ENCODE measurements at places on chromosomes 13 and 19.

DNA sequence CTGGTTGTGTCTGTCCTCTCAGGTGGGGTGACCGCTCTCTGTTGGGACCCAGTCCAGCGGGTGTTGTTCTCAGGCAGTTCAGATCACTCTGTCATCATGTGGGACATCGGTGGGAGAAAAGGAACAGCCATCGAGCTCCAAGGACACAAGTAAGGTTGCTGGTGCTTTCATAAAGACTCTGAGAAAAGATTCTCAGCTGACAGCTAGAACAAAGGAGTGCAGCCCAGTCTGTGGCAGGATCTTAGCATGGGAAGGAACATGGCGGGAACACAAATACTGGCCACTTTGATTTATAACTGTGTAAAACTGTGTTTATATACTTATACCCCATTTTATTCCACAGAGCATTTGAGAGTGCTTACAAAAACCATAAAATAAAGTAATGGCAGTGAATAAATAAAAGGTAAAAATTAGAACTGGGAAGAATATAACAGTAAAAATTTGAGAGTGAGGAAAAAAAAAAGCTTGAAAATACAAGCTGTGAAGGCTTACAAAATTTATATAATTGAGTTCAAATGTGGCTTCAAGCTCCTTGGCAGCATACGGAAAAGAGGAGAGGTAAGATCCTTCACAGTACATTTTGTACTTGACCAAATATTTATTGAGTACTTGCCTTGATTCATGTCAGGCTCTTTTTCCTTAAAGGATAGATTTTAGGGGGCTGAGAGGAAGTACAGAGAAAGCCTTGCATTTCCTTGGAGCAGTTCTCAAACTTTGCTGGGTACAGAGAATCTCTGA is 64.8 kb downstream of the DHRS12 start:
- no peak for DNase-seq

GRCh38 chr13:74770361-74770760 is 636.2 kb upstream of the KLF12 start:
- DNase-seq: no peak

DNA sequence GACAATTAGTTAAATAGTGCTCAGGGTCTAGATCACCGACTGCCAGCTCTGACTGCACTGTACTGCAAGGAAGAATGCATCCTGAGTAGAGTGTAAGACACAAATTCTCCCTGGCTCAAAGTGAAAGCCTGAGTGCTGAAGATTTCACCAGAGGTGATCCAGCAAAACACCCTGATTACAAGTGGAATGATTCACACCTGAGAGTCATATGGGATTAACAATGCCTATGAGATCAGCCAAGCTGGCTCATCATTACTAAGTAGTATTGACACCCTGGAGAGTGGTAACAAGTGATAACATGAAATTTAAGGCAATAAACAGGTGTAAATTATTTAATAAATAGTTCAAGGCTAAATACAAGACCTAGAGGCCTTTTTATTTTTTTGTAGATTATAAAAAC is 403.8 kb upstream of the PRR20A start:
- no peak for DNase-seq

- no peak for DNase-seq
These were observed 1.3 kb downstream of the RAD23A start for GRCh38 chr19:12946731-12947496.

DNA sequence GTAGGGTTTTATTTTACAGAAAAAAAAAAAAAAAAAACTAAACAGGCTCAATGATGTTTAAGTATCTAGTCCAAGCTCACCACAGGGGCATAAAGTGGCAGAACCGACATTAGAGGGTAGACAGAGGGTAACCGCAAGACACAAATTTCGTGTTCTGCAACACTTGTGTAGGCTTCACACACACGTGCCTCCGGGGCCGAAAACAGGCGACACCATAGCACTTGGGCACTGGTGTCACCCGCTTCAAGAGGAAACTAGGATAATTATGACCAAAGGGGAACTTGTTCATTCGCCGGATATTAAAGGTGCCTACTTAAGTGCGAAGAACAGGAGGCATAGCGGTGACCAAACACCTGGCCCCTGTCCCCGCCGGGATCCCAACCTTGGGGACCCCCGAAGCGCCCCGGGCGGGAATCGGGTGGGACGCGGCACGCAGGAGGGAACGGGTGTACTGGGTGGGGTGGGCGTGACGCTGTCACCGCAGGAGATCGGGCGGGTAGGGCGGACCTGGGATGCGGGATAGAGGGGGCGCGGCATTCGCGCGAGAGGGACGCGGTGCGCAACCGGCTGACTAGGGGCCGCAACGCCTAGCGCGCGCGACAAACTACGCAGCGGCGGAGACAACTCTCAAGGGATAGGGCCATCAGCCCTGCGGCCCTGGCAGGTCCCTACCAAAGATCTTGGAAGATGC is 558 bp downstream of the MZT1 start:
- DNase-seq: peak; percentile 16

GRCh38 chr13:83765796-83766195 is 116.5 kb downstream of the SLITRK1 start:
- DNase-seq: no peak

DNA sequence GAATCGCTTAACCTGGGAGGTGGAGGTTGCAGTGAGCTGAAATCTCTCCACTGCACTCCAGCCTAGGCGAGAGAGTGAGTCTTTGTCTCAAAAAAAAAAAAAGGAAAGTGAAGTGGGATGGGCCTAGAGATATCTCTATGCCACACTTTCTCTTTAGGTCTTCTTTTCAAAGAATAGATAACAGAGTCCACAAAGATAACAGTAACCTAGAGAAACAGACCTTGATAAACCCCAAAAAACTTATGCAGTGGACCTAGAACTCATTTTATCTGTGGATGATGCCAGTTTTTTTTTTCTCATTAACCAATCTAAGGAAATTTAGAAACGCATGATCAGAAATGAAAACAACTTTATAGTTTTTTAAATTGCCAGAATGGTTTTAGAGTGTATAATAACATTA is 227.4 kb downstream of the LHFPL6 start:
- no peak for DNase-seq

Data from renal cortex interstitium (tissue), 15 donors.